ENCODE measurements at places on chromosomes 11 and 22.

DNA sequence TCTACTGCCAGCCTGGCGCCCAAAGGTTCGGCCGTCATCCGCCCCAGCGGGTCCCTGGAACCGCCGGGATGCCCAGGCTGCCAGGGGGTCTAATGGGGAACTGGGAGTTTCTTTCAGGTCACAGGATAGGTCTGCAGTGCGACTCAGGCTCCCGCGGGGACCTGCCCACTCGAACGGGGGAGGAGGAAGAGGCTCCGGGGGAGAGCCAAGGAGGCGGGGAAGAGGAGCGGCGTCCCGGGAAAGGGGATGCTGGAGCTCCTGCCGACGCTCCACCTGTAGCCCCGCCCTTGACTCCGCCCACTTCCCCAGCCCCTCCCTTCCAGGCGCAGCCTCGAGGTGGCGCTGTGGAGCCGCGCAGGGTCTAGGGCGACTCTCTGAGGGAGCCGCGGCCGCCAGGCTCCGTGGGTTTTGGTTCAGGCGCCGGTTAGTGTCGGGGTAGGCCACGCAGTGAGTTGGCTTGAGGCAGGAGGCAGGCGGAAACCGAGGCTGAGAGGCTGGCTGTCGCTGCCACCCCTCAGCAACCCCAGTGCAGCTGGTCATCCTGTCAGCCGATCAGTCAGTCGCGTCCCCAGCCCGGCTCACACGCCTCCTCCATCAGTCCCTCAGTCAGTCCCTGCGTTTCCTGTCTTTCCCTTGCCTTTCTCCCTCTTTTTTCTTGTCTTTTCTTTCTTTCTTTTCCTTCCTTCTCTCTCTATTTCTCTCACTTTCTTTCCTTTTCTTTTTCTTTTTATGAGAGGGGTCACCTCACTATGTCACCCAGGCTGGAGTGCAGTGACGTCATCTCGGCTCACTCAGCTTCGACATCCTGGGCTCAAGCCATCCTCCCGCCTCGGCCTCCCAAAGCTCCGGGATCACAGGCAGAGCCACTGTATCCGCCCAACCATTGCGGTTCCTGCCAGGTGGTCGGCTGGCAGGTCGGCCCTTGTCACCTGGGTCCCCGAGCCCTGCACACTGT lies 26.4 kb downstream of the YWHAH start:
- DNase-seq = peak; percentile 69

DNA sequence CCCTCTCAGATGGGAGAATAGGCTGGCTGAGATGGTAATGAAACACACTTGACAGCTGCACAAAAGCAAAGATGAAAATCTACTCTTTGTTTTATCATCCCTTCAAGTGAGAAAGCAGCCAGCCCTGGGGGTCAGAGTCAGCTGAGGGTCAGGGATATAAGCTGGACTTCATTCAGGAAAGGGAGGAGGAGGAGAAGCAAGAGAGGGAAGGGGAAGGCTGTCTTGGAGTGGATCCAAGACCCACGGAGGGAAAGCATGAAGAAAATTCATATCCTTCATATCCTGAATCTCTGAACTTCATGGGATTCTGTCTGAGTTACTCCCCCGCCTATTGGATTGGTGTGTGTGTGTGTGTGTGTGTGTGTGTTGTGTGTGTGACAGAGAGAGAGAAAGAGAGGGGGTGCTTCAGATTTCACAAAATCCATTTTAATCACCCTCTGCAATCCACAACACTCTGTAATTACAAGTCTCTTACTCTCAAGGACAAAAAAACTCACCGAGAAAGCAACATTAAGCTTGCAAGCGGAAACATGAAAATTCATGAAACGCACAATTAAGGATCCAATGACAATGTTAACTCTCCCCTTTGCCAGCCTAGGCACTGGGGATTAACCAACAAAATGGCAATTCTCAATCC lies 327.7 kb downstream of the TENM4 start:
- no peak for DNase-seq

DNA sequence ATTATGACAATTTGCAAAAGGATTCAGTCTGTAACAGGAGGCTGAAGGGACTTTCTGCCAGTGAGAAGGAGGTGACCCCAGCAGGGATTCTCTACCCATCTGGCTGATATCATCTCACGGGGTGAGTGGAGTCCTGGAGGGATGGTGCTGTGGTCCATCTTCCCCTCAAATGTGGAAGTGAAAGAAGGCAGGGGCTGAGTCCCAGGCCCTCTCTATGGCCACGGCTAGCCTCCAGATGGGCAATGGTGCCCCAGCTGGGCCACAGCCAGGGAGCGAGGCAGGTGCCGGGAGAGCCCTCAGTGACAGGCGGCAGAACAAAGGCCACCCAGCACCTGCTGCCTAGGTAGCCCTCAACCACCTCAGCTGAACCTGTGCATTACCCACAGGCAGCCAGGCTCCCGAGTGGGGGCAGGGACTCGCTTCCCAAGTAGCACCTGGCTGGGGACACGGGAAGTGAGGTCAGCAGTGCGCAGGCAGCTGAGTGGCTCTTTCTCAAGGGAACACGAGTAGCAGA lies 6.7 kb downstream of the NECTIN1 start:
- DNase-seq = no peak

- DNase-seq = no peak
Observed at GRCh38 chr11:133082453-133082781, 449.9 kb downstream of the OPCML start.

DNA sequence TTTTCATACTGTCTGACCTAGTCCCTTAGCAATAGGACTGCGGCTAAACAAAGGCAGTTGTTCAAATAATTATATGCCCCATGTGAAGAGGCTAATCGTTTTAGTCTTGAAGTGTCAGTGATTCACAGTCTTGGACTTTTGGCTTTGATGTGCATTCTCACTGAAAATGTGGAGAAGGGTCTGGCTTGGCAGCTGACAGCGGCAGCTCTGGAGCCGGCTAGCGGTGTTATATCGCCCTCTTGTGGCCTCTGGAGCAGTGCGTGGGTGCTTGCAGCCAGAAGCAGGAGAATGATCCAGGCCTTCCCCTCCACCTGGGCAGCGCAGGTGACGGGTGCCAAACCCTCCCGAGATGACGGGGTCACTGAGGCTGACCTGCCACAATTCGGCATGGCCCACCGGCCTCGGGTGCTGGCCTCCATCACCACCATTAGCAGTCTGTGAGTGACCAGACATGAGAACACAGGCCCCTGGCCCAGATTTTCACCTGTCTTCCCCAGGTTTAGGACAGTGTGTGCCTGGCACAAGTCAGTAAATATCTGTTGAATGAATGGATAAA lies 90.3 kb upstream of the PITPNB start:
- peak; percentile 62 for DNase-seq

DNA sequence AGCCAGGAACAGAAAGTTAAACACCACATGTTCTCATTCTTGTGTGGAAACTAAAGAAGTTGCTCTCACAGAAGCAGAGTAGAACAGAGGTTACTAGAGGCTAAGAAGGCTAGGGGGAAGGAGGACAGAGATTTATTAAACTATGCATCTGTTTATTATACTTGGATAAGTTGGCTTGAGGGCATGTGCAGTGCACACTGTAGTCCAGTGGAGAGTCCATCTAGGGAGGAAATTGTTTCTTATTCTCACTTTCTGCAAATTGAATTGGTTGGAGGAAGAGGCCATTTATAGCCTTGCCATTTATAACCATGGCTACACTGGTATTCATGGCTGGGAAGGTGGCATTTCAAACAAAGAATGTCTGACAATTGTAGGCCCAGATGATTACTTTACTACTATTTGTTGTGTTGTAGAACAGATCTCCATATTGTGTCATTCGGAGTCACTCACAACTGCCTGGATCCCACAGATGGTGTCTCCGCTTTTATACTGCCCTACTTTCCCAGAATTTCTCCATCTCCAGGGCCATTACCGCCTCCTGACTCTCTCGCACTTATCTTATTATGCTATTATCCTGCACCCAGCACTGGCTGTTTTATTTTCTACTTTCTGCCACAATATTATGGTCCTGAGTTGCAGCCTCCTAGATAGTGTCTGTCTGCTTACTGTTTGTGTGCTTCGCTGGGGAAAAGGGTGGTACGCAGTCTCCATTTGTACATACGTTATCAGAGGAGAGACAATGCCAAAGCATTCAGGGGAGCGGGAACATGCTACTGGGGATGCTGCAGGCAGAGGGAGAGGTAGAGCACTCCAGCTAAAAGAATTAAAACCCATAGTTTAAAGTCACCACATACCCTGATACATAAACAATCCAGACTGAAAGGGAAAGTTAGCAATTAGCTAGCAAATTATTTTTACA lies 169.3 kb upstream of the BLID start:
- DNase-seq = no peak

GRCh38 chr11:119029340-119030028 lies 1.2 kb downstream of the SLC37A4 start:
- peak; percentile 38 for DNase-seq

- DNase-seq = no peak
Observed at GRCh38 chr11:17595526-17596309, 48.7 kb downstream of the OTOG start.

GRCh38 chr11:64027651-64028397 lies 7.9 kb upstream of the FLRT1 start:
- no peak for DNase-seq

Data from stimulated activated CD4-positive, alpha-beta T cell treated with anti-CD3 and anti-CD28 coated beads, Interleukin-1b, Interleukin-23, amount 100 ng/mL, for 24 hours (primary cell).